ENCODE measurements at places on chromosomes 1 and 21.

- DNase-seq = no peak
Measured at GRCh38 chr1:10838541-10838940, 42.1 kb upstream of the CASZ1 start.

DNA sequence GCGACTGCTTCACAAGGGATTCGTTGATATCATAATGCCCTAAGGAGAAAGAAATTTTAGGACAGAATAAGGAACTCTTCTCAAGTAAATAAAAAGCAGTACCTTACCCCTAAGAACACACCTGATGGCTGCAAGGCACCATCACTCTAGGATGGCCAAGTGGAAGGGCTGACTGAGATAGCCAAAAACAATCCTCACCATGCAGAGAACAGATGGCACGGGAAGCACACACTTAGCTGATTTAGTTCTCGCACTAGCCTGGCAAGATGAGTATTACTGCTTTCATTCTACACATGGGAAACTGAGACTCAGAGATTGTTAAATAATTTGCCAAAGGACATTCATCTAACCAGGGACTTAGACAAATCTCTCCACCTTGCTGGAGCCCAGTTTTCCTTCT, 43.8 kb downstream of the STPG1 start:
- no peak for DNase-seq

GRCh38 chr1:28370239-28371009, 884 bp downstream of the PHACTR4 start:
- DNase-seq = no peak

- no peak for DNase-seq
Measured at GRCh38 chr21:38721958-38722357, 83.8 kb upstream of the ETS2 start.

GRCh38 chr1:112387807-112388206, 8.2 kb upstream of the CTTNBP2NL start:
- no peak for DNase-seq

DNA sequence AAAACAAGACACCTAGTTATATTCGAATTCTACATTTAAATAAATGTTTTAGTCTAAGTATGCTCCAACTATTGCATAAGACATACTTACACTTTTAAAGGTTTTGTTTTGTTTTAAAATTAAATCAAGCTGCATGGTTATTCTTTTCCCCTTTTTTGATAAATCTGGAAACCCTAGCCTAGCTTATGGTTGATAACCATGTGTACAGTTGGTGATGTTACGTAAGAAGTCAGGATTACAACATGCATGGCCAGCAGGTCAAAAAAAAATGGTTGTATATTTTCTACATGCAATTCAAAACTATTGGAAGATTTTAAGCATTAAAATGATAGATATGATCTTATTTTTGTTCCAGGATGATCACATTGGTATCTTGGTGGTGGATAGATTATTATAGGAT, 1600.6 kb downstream of the PLA2G4A start:
- DNase-seq = no peak

DNA sequence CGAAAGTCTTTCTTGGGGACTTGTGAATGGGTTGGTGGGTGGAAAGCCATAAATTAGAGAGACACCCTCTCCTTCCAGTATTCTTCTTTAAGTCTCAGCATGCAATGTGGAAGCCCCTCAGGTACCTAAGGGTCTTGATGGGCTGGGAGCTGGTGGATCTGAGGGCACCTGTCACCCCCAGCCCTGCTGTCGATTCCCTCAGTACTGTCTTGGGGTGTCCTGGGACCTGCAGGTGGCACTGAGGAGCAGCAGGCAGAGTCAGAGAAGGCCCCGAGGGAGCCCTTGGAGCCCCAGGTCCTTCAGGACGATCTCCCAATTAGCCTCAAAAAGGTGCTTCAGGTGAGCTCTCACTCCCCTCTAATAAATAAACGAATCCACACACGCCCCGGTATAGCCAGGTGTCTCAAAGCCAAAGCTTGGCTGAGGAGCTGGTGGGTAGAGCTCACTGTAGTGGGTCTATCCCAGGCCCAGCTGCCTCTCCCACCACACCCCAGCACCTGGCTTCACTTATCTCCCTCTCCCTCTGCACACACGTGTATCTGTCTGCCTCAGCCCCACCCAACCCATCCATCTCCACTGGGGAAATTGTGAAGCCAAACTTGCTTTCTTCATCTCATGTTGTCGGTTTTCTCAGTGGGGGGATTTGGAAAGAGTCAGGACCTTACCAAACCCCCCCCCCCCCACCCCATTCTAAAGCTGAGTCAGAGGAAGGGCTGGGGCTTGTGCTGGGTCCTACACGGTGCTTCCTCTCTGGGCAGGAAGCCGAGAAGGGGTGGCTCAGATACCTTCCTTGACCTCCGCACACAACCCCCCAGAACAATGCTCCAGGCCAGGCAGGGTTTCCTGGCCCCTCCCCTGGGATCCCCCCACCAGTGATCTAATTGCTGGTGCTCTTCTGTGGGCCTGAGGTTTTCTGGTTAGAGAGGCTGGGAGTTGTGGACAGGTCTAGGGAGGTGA, 1.6 kb downstream of the ADAM15 start:
- DNase-seq = no peak

DNA sequence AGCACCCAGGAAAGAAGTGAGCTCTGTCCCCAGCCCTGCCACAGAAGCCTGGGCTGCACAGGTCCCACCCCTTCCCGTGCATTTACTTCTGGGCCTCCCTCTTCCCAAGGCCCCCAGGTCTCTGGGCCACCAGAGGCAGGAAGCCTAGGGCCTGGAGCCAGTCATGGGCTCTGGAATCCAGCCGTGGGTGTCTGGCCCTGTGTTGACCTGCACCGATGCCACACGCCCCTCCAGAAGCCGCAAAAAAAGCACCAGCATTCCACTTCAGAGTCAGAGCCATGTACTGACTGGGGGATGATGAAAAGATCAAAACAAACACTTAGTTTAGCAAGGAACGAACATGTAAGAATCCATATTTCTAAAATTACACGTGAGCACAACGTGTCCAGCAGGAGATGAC, 141.7 kb downstream of the NPHP4 start:
- no peak for DNase-seq

- no peak for DNase-seq
Measured at GRCh38 chr1:3175486-3175885, 106.5 kb downstream of the PRDM16 start.

DNA sequence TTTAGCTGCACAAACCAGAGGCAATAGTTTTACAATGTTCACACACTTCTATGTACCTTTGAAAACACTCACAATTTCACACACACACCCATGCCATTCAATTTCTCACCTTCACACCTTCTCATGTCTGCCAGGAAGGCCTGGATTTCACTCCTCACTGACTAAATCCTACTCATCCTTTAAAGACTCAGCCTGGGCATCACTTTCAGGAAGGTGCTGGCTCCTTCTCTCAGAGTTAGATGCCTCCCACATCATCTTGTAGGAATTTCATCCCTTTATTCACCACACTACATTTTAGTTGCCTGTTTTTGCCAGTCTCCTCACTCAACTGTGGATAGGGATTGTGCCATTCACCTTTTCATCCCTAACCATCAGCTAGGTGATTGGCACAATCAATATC, 2.3 kb downstream of the IL20 start:
- no peak for DNase-seq

- no peak for DNase-seq
Measured at GRCh38 chr1:20666804-20667203, 5.6 kb upstream of the DDOST start.

DNA sequence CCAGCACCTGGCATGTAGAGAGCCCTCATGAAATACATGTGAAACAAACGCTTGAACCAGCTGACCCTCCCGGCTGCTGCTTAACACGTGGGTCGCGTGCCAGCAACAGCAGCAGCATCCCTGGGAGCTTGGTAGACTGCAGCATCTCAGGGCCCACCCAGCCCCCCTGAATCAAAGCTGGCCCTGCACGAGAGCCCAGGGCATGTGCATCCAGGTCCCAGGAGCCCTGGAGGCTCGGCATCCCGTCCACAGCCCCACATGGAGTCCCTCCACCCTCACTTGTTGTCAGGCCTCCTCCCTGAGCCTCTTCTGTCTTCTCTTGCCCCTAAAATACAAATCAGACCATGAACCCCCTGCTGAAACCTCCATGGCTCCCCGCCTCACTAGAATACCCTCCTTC, 123.1 kb downstream of the MATN1 start:
- no peak for DNase-seq

DNA sequence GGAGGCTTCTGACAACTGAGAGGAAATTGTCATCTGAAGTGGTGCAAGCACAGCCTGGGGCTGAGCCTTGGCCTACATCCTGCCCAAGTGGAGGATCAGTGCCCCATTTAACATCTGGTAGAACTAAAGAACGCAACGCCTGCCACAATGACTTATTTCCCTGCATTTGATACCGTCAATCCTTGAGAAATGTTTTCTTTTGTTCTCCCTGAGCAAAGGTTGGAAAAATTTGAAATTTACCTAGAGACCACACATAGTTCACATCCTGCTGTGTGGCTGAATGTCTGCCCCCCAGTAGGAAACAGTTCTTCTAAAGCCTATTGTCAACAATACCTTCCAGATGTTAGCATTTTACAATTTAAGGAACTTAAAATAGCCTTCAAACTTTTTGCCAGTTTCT, 5.6 kb upstream of the RGS4 start:
- DNase-seq = no peak

DNA sequence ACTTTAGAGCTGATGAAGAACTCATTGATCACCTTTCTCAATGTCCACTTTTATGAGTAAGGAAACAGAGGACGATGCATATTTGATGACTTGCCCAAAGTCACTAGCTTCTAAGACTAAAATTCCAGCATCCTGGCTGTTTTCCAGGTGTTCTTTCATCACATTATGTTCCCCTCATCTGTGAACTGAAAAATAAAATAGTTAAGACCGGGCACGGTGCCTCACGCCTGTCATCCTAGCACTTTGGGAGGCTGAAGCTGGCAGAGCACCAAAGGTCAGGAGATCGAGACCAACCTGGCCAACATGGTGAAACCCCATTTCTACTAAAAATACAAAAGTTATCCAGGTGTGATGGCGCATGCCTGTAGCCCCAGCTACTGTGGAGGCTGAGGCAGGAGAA, 297.5 kb downstream of the DUSP10 start:
- no peak for DNase-seq

- peak; percentile 88 for DNase-seq
Measured at GRCh38 chr1:94926126-94926914, 590 bp downstream of the CNN3 start.

DNA sequence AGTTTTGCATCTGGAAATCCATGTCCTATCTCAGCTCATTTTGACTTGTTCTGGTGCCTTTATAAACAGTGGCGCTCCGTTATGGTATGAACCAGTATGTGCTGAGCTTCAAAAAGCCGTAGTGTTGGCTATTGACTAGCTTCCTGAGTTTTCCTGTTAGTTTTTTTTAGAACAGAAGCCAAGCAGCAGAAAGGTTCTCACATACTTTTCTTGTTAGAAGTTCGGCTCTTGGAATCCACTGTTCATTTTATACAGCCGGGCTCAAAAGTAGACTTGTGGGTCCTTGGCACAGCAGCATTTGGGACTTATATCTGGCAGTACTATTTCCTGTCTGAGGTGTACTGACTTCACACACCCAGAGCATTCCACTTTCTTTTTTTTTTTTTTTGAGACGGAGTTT, 63.8 kb downstream of the TBCE start:
- DNase-seq = no peak

- DNase-seq = no peak
Measured at GRCh38 chr1:180585994-180586359, 27.2 kb downstream of the OVAAL start.

- peak; percentile 71 for DNase-seq
Measured at GRCh38 chr1:156076609-156077429, 5.4 kb downstream of the MEX3A start.
